ENCODE measurements at places on chromosomes 3 and 15.

DNA sequence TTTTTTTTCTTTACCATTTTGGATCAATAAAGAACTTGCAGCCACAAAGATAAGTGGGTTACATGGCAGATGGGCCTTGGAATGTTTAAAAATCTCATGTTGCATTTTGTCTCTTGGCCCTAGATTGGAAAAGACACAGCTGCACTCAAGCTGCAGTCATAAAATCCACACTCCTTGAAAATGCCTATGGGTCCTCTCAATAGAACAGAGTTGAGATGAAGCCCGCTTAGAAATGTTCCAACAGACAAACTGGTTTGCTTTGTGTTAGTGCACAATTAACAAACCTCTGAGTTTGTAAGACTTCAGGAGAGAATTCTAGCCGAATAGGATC is 401.2 kb upstream of the CDIN1 start:
- DNase-seq = peak; percentile 48

DNA sequence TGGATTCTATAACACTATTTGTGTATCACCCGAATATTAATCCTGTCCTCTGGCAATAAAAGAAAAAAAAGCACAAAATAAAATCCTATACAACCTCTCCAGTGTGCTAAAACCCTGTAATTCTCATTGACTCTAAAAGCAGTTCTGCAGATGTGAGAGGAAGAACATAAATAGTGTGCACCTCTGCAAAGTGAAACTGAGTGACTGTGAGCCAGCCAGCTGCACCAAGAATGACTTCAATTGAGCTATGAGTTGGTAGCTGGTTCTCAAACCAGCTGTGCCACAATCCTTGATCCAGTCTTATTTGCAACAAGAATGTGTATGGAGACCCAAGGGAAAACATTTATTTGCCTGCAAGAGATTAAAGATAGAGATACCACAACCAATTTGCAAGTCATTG is 31.2 kb upstream of the COL8A1 start:
- no peak for DNase-seq

GRCh38 chr15:92930054-92930621 is 30.0 kb downstream of the CHD2 start:
- no peak for DNase-seq

GRCh38 chr15:45347033-45347432 is 31.3 kb downstream of the GATM start:
- DNase-seq = no peak

DNA sequence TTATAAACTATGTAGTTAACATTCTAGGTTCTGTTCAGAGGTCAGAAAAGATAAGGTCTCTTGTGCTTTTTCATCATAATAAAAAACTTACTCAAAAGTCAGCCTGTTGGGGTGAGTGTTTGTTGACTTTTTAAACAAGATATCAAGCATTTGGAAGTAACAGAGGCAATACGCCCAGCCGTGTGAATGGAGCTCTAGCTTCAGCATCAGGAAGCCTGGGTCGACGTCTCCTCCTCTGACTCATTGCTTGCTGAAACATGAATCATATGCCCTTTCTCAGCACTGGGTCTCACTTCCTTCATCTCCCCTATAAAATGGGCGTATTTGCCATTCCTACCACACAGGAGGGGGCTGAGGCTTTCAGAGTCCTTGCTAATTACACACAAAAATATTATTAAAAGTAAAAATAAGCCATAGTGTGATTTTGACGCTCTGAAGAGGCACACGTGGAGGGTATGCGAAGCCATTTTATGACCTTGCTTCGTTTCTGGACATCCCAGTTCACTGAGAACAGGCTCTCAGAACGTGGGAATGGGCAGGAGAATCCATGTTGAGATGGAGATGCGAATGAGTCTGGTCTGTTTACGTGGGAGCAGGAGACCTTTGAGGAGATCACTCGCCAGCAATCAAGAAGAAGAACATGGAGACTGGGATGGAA is 220.8 kb upstream of the TPRG1 start:
- DNase-seq = no peak

DNA sequence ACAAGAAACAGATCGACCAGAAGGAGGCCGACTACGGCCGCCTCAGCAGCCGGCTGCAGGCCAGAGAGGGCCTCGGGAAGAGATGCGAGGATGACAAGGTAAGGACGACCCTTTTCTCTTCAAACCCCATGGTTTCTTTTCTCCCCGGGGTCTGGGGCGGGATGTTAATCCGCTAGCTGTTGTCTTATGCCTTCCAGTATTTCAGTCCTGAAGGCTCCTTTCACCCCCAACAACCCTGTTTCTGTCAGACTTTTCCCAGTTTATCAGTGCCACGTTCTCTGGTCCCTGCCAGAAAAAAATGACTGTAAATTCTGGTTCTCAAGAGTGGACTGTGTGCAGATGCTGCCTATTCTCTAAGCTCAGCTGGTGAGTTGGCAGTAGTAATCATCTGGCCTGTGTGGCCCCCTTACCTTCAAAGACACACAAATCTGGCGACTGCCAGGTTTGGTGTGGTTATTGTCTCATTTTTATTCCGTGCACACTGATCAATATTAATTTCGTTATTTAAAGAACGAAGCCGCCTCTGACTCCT is 806 bp downstream of the GOLM2 start:
- DNase-seq = no peak

DNA sequence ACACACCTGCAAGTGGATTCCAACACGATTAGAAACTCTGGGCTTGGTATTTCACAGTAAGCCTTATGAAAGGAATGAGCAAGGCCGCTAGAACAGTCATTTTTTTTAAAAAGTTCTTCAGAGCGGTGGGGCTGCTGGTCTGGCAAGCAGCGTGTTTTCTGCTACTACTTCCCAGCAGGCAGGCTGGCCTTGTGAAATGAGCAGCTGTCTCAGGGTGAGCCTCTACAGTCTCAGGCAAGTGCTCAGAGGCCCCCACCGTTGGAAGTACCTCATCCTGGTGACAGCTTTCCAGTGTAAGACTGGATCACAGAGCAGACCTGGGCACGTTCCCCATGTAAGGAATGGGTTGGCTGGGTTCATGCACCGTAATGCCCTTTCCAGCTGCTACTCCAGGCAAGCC is 119.2 kb downstream of the LRIG1 start:
- DNase-seq = peak; percentile 71

- no peak for DNase-seq
Measured at GRCh38 chr15:45589256-45589655, 2.1 kb downstream of the BLOC1S6 start.

DNA sequence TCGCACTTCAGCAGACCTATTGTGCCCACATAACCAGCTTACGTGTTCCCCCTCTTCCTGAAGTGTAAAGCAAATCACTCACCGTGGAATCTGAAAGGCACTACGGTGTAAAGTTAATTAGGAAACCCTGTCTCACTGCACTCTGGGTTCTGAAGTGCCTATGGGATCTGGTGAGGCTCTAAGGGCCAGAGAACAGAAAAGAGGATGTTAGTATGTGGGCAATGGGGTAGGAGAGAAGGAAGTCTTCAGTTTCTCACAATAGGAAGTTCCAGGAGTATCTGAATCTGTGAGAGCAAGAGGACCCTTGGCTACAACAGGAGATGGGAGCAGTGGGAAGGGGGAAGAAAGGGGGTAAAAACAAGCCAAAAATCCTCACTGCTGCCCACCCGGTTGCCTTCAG is 71.4 kb downstream of the ITGB5 start:
- no peak for DNase-seq

Measured in right forelimb (tissue), 1 donor.